ENCODE measurements at places on chromosomes 3 and 15.
A peak's percentile ranks its signal among the peaks of the same experiment; 100 is the strongest.

DNA sequence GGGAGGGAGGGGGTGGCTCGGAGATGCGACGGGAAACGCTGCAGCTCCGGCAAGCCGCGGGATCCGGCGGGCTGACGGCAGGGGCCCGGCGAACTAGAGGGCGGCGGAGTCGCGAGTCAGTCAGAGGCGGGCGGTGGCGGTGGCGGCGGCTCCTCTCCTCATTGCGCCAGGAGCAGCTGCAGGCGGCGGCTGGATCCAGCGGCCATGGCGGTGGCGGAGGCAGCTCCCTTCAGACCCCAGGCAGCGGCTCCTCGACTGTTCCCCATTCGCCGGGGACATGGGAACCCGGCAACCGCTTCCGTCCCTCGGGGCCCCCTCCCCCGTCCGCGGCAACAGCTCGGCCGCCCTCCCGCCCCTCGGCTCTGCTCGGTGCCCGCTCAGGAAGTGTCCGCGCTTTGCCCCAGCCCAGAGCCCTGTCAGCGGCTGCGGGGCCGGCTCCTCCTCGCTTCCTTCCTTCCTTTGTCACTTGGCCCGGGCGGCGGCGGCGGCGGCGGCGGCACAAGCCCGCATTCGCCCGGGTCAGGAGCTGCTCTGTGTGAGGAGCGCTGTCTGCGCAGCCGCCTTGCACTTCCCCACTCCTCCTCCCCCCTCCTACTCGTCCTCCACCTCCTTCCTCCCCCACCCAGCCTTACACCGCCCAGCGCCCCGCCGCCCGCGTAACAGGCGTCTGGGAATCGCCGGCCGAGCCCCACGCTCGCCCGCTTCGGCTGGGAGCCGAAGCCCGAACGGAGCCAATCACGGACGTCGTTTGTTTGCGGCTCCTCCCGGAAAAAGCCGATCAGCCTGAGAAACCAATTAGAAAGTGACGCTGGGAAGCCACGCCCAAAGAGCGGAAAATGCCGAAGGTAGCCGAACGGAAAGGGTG lies at the start of gene GSK3B:
GSK3B (minus strand) TSS at position 537 of the 865 bp plus-strand sequence. CDS start 1,013 bp downstream, outside the sequence.
- no peak for DNase-seq

GRCh38 chr3:111895071-111895470 lies 36.0 kb downstream of the PHLDB2 start:
- peak; percentile 76 for DNase-seq

- DNase-seq, result no peak
Measured at GRCh38 chr15:60912984-60913697, 316.0 kb downstream of the RORA start.

DNA sequence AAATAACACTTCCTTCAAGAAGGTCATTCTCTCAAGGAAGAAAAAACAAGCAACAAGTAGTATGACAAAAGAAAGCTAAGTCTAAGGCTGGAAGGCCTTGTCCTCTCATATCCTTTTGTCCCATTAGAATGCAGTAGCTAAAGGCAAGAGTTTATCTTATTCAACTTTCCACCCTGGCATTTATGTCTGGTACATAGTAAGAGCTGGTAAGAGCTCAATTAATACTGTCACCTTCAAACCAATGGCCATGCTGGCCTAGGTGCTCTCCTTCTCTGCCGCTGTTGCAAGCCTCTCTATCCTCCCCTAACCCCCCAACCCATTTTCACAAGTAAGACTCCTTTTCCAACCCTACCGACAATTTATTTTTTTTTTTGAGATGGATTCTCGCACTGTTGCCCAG lies 81.9 kb downstream of the LRRFIP2 start:
- no peak for DNase-seq

DNA sequence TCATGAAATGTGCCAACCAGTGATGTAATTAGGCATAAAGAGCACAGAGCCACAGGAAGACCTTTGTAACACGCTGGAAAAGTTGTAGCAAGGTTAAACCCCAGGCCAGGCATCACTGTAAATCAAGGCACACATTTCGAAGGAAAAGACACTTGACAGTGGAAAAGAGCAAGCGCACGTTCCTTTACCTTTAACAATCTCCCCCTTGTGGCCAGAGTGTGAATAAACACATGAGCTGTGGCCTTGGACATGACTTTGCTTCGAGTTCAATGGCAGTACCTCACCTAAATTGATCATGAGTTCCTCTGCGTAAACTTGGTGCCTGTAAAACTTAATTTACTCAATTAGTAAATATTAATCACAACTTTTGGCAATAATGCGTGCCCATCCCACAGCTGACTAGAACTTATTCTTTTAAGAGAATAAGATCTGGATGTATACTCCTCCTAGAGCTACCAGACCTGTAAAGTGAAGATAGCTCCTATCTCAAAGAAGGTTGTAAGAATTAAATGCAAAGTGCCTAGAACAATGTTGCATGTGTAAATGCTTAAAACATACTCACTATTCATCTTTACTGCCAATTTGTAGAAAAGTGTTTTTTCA lies 757.0 kb upstream of the NECTIN3 start:
- DNase-seq, result peak; percentile 39

DNA sequence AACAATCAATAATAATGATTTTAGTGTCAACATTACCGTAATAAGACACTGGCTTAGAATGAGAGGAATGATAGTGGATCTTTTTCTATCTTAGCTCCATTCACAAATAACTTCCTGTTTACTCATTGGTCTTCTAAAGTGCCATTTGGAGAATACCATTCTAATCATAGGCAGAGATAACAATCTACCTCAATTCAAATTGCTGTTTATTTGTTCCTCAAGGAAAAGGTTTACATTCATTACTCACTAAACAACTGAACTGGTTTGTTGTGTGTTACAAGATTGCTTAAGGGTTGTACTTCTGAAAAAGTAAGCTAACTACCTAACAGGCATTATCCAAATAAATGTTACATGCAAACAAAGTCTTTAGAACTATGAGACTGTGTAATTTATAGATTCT lies 8.1 kb upstream of the PCOLCE2 start:
- DNase-seq, result no peak

GRCh38 chr15:32909431-32909830 lies 191.6 kb downstream of the GREM1 start:
- DNase-seq, result peak; percentile 83

- no peak for DNase-seq
Measured at GRCh38 chr3:143810166-143810952, 37.9 kb downstream of the SLC9A9 start.

DNA sequence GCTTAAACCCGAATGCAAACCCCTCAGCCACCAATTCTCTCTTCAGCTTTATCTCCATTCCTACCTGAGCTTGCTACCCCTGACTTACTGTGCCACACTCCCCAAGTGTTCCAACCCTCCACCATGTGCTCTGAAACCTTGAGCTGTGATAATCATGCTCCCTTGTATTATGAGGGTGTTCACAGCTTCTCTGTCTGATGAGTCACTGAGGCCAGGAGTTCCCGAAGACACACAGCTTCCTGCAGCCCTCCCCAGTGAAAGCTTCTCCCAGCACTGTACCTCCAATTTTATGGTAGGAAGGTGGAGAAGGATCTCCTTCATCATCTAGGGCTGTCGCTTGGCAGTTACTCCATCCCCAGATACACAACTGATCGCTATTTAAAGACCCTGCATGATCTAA lies 24.9 kb downstream of the STAC start:
- no peak for DNase-seq

GRCh38 chr3:128859630-128860029 lies 19.8 kb upstream of the ACAD9 start:
- DNase-seq, result no peak

GRCh38 chr3:28139967-28140634 lies 101.3 kb upstream of the CMC1 start:
- no peak for DNase-seq

GRCh38 chr15:31102039-31102321 lies 455 bp upstream of the TRPM1 start:
- DNase-seq, result no peak

- DNase-seq, result no peak
Measured at GRCh38 chr3:183247011-183247589, 6.0 kb upstream of the B3GNT5 start.

DNA sequence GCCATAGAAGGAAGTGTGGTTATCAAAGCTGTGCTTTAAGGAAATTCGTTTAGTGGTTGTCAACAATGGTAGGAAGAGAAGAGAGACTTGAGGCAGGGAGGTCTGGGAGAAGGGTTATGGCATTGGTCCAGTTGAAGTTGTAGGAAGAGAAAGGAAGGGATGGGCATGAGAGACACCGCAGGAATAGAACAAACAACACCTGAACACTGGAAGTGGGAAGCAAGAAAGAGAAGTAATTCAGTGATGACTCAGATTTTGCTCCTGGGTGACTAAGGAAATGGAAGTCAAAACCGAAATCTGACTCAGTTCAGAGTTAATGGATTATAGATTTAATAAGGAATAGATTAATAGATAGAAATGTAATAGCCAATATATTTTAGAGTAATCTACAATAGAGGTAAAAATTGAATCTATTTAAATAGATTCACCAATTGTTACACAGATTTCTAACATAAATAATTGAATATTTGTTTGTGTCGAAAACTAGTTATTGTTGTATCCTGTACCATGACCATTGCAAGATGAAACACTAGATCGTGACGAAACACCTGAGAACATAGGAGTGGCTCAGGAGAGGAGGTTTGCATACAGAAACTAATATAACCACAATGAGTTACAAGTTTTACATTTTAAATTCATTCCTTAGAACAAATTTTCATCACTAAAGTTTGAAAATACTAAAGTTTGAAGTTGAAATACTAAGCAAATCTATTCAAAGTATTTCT lies 36.0 kb downstream of the THBS1 start:
- DNase-seq, result peak; percentile 16

- peak; percentile 43 for DNase-seq
Measured at GRCh38 chr3:169348929-169349621, 314.4 kb downstream of the MECOM start.

- no peak for DNase-seq
Measured at GRCh38 chr3:51698209-51698608, 8.7 kb upstream of the GRM2 start.

GRCh38 chr3:11713171-11713570 lies 69.5 kb upstream of the VGLL4 start:
- no peak for DNase-seq

DNA sequence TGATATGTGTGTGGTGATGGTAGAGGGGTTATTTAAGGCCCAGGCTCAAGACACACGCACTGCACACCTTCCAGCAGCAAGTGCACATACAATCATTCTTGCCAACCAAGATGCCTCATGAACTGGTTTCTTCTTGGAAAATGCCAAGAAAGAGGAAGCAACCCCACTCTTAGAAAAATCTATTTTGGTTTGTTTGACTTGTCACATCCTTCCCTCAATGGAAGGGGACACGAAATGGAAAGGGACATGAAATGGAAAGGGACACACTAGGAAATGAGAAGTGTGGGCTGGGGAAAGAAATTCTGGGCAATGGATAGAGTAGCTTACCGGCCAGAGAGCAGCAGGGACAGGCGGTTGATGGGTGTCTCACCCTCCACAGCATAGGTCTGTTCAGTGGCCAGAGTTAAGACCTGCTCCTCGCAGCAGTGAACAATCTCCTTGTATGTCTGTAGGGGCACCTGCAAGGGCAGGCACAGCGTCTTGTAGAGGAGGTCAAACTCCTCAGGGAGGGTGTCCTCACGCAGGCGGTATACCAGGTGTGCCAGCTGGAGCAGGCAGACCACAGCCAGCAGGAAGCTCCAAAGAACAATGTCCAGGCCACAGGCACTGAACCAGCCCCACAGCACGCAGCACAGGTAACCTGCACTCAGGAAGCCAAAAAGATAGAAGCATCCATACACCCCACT lies 640 bp downstream of the POPDC2 start:
- no peak for DNase-seq

- peak; percentile 81 for DNase-seq
Measured at GRCh38 chr15:49421991-49422390, 1.1 kb upstream of the FGF7 start.

DNA sequence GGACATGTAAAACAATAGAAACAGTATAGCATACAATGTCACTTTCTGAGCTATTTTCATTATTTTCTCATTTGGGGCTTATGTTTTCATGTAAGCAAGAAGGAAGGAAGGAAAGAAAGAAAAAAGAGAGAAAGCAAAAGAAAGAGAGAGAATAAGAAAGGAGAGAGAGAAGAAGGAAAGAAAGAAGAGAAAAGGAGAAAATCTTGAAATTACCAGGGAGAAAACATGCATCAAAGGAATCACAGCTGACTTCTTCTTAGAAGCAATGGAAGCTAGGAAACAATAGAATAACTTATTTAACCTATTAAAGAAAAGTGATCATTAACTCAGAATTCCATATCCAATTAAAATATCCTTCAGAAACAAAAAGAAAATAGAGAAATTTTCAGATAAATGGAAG lies 471.5 kb downstream of the OCA2 start:
- DNase-seq, result no peak

GRCh38 chr3:23277688-23278087 lies 74.6 kb downstream of the UBE2E2 start:
- no peak for DNase-seq

DNA sequence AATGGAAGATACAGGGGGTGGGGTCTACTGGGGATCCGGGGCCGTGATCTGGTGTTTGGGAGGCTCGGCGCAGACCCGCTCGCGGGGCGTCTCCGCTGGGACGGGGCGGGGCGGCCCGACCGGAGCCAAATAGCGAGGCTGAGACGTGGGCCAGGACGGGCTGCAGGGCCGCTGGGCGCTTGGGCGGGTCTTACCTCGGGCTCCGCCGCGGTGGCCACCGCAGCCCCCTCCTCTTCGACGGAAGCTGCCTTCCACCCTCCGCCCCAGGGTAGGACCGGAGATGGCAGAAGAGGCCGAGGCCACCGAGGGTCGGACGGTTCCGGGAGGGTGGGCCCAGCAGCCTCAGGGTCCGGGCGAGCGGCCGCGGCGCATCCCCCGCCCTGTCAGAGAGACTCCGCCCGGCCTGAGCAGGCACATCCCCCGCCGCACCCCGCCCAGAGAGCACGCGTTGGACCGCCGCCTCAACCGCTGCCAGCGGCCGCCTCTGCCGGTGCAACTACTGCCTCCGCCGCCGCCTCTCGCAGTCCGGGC lies 399 bp downstream of the MYO9A start:
- peak; percentile 69 for DNase-seq

DNA sequence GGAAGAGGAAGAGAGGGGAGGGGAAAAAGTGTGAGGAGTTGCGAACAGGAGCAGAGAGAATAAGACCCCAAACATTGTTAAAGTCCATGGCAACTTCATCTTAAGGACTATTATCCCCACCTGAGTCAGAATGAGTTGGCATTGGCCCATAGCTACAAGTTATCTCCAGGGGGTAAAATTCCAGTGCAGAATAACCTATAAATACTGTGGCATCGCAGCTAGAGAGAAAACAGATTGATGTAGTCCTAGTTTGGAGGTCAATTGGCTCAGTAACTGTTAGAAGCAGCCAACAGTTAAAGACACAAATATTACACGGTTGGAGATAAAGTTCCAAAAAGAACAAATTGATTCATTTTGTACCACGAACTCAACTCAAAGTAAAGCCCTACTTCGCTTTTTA lies 313.9 kb upstream of the CCDC54 start:
- peak; percentile 22 for DNase-seq

GRCh38 chr3:87426918-87427317 lies 150.5 kb upstream of the POU1F1 start:
- no peak for DNase-seq

DNA sequence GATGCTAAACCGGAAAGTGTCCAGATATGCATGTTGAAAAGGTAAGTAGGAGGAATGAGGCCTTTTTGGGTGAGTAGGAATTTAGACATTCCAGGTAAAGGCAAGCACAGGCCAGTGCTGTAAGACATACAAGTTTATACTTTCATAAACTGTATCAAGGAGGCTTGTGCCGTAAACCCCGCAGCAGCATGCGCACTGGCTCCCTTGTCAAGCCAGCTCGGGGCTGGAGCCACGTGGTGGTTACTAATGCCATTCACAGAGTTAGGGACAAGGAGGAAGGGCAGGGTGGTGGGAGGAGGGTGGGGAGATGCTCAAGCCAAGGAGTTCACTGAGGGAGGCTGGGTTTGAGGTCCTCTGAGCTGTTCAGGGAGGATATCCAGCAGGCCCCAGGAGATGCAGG lies 35.8 kb downstream of the PLD1 start:
- no peak for DNase-seq

GRCh38 chr3:153906366-153906765 lies 214.8 kb upstream of the ARHGEF26 start:
- DNase-seq, result no peak

All from IMR-90 (cell line).